ENCODE measurements at places on chromosomes 2 and 18.

GRCh38 chr18:56235071-56235470, 403.3 kb downstream of the TXNL1 start:
- no peak for DNase-seq

GRCh38 chr18:69996417-69996816, 48.7 kb upstream of the CD226 start:
- DNase-seq: no peak

GRCh38 chr2:160940699-160941098, 219.5 kb upstream of the TANK start:
- DNase-seq: no peak

GRCh38 chr2:39867268-39867667, 88.2 kb upstream of the THUMPD2 start:
- DNase-seq: no peak

DNA sequence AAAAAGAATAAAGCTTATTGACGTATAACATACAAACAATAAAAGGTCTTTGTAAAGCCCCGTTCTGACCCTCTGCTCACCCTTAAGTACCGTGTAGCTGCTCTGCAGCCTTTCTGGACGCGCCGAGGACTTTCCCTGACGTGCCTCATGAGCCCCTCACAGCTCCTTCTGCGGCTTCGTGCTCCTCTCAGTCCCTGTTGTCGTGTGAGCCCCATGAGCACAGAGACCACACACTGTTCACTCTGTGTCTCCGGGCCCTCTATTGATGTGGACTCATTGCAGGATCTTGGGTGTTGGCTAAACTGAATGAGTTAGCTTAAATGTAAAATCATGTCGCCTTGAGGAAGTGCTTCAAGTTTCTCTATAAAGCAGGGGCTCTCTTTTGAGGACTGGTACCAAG, 43.6 kb upstream of the INHBB start:
- no peak for DNase-seq

GRCh38 chr2:147923846-147924245, 79.0 kb downstream of the ACVR2A start:
- DNase-seq: no peak

DNA sequence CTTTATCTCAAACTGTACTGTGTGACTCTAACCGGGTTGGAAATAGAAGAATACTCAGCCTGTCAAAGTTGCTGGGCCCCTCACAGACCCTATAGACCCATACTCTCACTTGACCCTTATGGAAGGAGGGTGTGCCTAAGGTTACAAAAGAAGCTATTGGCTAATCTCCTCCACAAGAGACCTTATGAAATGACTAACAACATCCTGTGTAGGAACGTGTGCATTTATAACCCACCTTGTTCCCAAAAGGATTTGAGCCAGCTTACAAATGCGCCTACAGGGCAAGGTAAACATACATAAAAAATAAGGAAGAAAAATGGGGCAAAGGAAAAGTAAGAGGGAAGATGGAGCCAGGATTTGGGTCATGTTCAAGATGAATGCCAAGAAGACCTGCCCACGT, 225.4 kb upstream of the SMAD2 start:
- DNase-seq: no peak

DNA sequence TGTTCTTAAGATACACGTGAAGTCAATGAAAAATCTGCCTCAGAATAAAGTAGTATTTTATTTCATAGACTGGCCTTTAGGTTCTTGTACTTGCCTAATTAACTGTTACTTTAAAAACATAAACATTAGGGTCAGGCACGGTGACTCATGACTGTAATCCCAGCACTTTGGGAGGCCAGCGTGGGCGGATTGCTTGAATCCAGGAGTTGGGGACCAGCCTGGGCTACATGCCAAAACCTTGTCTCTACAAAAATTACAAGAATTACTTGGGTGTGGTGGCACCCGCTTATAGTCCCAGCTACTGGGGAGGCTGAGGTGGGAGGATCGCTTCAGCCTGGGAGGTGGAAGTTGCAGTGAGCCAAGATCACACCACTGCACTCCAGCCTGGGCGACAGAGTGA, 16.0 kb upstream of the SNORC start:
- no peak for DNase-seq

- no peak for DNase-seq
Observed at GRCh38 chr2:16604236-16604635, 61.4 kb downstream of the CYRIA start.

DNA sequence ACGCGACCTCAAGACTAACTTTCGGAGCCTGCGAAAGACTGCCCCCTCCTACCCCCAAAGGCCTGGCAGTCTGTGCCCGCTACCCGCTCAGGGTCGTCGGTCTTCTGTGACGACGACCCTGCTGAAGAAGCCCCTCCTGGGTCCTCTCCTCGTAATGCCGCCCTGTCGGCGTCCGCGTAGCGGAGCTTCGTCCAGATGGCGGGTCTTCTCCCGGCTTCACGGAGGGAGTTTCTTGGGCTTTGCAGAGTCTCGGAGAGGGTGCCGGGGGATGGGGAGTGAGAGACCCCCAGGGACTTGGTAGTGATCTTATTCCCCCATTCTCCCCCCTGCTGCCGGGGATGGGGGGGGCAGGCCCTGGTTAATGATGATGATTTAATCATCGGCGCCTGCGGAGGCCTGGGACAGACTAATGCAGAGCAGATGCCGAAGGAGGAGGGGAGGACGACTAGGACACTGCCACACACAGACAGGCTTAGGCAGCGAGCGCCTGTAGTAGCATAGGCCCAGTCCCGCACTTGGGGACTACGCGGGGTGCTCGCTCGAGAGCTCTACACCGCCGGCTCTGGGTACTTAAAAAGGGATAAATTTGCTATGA, 528 bp upstream of the PCGF1 start:
- no peak for DNase-seq

DNA sequence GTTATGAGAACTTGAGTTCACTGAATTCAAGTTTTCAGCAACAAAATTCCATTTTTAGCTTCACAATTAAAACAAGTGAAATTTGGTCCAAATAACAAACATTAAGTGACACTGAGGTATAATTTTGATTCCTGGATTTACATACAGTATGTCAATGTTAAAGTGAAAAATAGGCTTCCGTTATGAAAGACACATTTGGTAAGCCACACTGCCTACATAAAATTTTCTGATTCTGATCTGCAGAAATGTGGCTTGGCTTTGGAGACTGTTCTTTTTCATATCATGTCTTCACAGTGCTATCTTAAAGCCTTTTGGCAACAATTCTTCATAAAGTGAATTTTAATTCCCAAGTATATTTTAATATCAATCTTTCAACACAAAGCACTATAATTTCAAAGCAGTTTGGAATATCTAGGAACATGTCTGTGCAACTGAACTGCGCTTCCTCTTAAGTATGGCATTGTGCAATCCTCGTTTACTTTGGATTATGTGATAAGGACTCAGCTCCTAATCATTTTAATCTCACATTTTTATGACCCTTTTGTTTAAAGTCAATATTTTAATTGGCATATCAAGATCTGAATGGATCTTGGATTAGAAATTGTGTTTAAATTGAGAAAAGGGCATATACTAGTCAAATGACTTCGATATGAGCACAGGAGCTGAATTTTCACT, 60.0 kb downstream of the RBMS1 start:
- no peak for DNase-seq

GRCh38 chr2:216130346-216130971, 21.3 kb downstream of the XRCC5 start:
- no peak for DNase-seq

DNA sequence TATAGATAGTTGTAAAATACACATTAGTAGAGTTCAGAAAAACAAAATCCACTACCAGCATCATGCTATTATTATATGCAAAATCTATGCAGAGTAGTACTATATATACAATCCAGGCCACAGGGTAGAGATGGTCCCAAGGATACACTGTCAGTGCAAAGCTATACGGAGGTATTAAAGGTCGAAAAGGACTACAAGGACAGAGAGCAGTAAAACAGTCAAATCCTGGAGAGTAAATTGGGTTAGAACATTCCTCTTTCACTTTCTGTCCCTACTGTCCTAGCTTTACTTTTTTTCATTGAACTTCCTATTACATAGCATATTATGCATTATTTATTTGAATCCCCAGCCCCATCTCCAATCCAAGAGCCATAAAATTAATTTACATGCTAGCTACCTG, 39.7 kb upstream of the SDC1 start:
- no peak for DNase-seq

- no peak for DNase-seq
Observed at GRCh38 chr2:104344306-104344705, 509.6 kb upstream of the POU3F3 start.

GRCh38 chr2:70944111-70944690, 8.5 kb downstream of the ATP6V1B1 start:
- no peak for DNase-seq

DNA sequence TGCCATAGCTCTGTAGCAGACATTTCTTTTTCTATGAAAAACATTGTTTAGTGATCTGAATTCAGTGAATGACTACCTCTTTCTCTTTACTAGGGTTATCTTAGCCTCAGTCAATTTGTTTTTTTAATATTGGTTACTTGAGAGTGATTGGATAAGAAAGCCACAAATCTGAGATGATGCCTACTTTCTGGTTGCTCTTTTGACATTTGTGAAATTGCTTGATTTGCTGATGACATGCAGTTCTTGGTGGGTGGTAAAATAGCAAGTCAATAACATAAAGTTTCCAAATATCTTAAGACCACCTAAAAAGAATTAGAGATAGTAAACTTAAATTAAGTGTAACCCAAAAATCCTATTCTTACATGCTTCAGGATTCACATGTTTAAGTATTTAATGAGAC, 199.5 kb upstream of the STON1 start:
- DNase-seq: no peak

DNA sequence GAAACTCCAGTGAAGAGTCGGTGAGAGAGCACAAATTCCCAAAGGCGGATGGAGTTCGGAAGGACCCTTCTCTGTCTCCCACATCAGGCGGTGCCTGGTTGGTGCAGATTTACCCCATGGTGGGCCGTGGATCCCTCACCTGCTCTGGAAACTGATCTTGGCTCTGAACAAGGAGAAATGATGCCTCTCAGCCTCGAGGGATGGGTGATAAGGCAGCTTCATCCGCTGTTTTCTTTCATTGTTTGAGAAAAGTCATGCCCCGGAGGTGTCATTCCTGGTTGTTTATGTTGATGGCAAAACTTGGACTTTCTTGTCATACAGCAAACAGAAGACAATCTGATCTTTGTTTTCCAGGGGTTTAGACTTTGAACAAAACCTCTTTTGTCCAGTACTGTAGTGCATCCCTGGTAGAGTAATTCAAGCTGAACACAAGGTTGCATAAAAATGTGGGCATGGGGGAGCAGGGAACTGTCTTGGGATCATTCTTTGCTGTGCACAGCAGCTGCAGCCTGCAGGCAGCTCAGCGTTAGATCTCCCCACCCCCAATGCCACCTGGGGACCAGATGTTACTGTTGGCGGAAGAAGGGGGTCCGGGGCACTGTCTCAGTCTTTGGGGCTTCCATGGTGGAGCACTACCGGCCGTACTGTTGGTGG, 81.3 kb downstream of the NFATC1 start:
- no peak for DNase-seq

- no peak for DNase-seq
Observed at GRCh38 chr2:195769975-195770374, 112.9 kb downstream of the SLC39A10 start.

DNA sequence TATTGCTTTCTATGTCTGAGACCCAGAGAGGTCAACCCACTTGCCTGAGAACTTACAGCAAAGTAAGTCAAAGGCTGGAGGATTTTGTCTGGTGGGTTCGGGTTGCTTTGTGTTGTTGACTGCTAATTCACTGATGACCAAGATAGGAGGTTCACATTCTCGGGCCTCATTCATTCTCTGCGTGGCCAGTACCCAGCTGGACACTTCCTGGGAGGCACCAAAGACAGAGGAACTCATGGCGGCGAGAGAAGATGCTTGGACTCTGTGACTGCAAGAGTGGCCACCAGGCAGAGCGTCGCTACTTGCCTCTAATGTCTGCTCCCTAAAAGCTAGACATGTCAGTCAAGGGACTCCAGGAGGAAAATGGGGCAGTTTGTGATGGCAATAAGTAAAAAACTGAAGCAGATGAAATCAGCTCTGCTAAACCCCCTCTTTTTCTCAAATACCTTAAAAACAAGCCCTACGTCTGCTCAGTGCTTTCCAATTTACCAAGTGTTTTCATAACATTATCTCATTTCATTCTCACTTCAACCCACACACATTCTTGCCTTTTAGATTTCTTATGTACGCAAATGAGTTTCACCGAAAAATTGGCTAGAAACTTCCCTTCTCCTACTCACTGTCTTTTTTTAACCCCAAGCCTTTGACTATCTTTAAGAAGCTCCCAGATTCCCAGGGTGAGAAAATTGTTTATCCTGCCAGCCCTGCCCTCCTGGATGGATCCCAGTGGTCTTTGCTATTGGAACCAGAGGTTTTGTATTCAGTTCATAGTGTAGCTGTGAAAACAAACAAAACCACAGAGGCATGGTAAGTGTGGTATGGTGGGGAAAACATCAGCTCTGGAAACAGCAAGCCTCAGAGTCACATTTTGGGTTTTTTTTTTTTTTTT, 4.9 kb upstream of the LBH start:
- no peak for DNase-seq

DNA sequence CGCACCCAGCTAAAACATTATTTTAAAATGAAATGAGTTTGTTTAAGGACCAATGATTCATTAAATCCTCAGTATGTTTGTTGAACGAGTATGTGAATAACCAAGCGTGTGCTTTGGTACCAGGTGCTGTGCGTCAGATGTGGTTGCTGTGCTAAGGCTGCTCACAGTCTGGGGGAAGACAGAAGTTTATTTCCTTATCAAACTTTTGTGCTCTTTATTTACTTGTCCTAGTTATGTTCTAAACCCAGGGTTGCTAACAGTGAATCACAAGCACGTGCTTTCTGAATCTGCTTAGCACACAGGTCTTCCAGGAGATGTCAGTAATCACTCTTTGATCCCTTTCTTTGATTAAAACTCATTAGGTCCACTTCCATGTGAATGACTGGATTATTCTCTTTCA, 37.0 kb downstream of the RAPGEF4 start:
- DNase-seq: no peak

GRCh38 chr2:95530734-95531133, 46.2 kb upstream of the TRIM43B start:
- DNase-seq: no peak

DNA sequence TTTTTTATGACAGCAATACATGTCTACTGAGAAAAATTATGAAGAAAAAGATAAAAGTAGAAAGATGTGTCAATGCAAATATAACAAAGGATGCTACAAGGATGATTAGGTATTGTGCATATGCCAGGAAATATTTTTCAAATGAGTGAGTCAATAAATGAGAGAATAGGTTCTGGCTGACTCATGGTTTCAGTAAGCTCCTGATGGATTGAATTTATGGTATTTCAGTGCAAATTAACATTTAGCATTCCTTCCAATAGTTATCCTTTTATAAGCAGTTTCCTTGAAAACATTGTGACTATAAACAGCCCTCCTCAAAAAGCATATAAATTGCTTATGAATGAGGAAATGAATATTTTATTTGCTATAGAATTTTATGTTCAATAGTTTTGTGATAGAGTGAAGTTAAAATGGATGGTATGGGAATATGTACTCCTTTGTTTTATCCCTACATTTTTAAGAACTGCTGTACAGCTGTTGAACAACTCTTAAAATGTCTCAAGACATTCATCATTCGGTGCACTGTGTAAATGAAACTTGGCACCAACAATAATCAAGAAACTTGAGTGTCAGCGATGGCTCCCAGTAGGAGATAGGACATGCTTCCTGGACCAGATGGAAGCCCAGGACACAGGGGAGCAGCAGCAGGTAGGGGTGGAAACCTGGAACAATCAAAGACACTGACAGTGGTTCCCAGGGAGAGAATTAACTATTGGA, 144.7 kb downstream of the PMAIP1 start:
- no peak for DNase-seq

GRCh38 chr2:109560265-109560664, 53.5 kb downstream of the SEPTIN10 start:
- DNase-seq: no peak
